Activated CD4-positive, alpha-beta memory T cell treated with anti-CD3 and anti-CD28 coated beads, Interleukin-2, amount 10 ng/mL, durations not matched to agents 7 days and 5 days (primary cell): ENCODE measurements at places on chromosomes 6 and 20.

- DNase-seq, result no peak
These were observed 15.9 kb upstream of the SNAI1 start for GRCh38 chr20:49966861-49967260.

DNA sequence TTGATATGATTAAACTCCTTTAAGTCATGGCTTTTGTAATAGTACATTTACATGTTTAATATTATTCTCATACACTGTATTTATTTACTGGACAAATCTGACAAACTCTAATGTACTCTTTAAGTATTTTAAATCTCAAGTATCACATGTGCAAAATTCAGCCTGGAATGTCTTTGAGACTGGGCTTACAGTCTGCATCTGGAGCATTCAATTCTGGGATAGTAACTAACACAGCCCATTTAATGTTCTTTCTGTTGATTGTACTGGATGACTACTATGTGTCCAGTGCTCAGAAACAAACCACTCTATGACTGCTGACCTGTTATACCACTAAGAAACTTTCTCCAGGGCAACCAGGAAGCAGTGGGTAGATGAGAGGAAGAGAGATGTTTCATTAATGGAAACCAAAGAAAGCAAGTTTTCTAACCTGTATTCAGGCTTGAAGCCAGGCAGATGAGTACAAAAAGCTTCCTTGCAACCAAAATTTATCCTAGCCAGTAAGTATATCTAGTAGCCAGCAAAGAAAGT, 26.8 kb downstream of the FBXL4 start:
- DNase-seq, result no peak

DNA sequence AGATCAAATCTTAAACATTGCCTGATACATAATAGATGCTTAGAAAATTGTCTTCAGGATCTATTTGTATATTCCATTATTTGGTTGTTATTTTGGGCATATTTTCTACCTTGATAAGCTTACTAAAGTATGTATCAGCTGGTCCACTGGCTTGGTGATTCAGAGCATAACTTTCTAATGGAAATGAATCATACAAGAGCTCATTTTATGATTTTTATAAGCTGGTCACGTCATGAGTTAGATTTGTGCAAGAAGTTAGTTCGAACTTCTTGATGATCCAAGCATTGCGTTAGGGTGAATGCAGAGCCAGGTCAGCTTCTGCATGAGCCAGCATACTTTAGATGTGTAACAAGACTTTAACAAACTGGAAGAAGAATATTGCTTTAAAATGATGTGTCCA, 144.5 kb upstream of the FLRT3 start:
- no peak for DNase-seq

DNA sequence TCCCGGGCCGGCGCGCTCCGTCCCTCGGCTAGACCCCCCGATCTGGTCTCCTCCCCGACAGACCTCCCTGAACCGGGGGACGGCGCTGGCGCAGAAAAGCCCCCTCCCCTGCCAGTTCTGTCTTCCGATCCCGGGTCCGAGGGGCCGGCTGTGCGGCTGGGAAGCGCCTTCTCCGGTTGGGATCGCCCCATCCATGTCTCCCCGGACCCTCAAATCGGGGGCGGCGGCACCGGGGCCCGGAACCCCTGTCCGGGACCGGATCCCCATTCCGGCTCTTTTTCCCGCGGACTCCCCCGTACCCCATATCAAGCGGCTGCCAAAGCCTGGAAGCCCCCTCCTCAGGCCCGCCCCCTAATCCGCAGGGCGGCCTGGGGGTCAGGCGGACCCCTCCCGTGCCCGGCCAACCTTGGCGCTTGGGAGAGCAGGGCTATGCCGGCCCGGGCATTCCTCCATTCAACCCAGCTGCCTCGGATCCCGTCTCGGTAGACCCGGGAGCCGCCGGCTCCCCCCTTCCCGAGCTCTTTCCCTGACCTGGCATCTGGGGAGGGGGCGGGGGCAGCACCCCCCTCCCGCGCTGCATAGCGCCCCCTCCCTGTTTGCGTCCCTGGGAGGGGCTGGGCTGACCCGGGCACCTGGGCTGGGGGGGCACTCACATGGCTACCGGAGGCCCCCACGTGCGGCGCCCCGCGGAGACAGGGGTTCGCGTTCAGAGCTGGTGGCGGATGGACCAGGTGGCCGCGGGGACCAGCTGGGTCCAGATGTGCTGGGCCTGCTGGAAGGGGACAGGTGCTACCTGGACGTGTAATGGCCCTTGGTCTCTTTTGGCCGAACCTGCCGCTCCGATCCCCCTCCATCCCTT, 643 bp downstream of the DLGAP4 start:
- no peak for DNase-seq

- DNase-seq, result peak; percentile 23
These were observed 51.9 kb downstream of the GCLC start for GRCh38 chr6:53492860-53493634.
